ENCODE measurements at places on chromosomes 3 and 15.

DNA sequence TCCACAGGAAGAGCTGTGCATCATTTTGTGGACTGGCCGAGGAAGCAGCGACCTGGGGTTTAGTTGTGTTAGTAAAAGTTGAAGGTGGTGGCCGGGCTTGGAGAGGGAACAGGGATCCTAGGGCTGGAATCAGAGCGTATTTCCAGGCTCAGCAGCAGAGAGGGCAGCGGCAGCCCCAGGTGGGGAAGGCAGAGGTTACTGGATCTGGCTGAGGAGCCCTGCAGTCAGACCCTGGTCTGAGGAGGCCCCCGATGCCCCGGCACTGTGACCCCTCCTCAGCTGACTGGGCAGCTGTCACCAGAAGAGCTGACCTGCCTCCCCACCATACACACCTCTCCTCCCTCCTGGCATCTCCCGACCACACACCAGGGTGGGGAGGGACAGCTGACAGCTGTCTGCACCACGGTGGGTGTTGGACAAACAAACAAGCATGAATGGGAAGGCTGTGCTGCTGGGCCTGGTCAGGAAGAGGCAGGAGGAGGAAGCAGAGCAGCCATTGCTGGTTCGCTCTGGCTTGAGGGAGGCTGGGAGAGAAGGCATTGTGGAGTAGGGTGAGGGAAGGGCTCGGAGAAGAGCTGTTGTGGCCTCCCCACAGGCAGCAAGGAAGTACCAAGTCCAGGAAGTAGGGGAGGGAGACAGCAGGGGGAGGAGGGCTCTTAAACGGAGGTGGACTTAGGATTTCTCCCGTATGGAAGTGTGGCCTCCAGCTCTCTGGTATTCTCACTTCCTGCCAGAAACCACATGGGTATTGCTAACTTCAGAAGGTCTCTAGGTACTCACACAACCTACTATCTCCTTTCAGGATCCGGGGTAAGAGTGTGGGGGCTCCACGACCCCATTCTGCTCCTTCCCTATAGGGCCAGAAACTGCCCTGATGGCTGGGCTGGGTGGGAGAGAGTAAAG is 49.5 kb upstream of the HACD2 start:
- no peak for DNase-seq

GRCh38 chr3:187252311-187252710 is 39.2 kb downstream of the MASP1 start:
- DNase-seq: no peak

- no peak for DNase-seq
Measured at GRCh38 chr3:183491923-183492848, 63.3 kb downstream of the KLHL6 start.

- DNase-seq: no peak
Measured at GRCh38 chr3:153150991-153151390, 11.0 kb upstream of the RAP2B start.

GRCh38 chr3:197285557-197285956 is 12.9 kb downstream of the DLG1 start:
- no peak for DNase-seq

DNA sequence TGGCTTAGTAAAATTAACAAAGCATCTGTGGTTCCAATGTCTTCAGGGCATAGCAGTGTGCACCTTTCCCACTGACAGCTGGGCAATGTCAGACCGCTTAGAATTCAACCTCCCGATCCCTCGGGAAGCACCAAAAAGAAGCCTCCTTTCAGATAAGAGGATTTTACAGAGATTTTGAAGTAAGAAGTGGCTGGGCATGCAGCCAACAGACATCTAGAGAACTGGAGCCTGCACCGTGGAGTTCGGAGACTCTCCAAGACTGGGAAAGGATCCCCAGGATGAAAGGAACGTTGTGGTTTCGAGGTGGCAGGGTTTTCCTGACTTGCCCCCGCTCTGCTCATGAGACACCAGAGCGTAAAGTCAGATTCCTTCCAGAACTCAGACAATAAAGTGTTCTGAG is 5.3 kb downstream of the FAM174B start:
- DNase-seq: no peak

DNA sequence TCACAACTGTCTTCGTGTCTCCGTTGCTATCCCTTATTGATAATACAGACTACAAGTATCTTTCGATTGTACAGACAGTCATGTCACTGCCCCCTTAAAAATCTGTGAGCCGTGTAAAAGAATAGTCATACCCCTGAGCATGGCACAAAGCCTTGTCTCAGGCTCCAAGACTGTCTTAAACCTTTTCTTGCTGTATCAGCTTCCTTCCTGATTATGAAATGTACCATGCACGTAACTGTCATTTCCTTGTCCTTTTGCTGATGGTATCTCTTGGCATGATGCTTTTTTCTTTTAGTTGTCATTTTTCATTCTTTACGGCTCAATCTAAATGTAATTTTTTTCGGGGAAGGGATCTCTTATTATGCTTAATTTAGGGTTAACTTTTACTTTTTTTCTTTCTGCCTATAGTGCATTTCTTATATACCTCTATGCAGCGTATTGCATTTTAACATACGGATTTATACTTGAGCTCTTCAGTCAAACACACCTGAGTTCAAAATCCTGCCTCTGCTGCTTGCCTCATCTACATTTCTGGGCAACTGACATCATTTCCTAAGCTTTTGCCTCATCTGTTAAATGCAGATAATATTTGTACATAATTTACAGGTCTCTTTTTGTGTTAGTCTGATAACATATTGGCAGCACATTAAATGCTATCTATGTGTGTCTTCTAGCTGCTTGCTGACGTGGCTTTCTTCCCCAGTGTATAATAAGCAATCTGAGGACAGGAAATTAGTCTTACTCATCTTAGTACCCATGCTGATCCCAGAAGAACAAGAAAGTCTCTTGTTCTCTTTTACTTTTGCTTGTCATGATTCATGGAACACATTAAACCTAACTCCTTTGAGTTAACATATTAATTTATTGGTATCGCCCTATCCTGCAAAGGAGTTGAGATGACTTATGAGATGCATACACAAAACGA is 57.3 kb downstream of the ROBO2 start:
- DNase-seq: no peak

- no peak for DNase-seq
Measured at GRCh38 chr3:45273681-45274515, 47.8 kb upstream of the TMEM158 start.

DNA sequence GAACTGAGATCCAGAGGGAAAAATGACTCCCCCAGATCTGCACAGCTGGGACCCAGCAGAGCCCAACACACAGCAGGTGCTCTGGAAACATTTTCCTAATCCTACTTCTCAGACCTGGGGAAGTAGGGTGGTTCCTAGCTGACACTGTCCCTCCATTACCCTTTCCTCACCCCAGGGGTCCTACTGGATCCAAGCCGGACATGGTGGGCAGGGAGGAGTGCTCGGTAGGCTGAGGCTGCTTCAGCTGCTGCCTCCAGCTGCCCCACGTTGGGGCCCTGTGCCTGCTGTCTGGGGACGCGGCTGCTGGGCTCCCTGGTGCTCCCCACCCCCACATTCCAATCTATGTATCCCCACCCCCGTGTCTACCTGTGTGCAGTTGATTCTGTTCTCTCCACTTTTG is 29.8 kb upstream of the SLC6A6 start:
- DNase-seq: no peak

GRCh38 chr3:111723293-111724215 is 128.4 kb upstream of the ZBED2 start:
- no peak for DNase-seq

GRCh38 chr3:53571264-53571663 is 76.9 kb downstream of the CACNA1D start:
- peak; percentile 27 for DNase-seq

DNA sequence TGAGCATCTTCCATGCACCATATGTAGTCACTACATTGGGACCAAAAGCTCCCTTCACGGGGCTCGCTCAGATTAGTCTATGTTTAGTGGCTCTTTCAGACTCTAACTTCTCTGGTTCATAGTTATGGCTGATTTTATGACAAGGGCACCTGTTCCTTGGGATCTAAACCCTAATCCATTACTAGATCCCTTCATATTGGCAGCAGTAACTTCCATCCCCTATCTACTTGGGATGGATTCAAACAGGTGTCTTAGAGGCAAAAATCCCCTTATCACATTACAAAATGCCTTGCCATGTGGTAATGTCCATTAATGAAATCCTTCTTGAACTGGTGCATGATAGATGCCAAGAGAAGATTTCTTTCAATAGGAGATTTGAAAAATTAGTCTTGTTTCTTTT is 96.7 kb upstream of the TP63 start:
- no peak for DNase-seq

- no peak for DNase-seq
Measured at GRCh38 chr3:74605437-74605836, 9.0 kb downstream of the CNTN3 start.

DNA sequence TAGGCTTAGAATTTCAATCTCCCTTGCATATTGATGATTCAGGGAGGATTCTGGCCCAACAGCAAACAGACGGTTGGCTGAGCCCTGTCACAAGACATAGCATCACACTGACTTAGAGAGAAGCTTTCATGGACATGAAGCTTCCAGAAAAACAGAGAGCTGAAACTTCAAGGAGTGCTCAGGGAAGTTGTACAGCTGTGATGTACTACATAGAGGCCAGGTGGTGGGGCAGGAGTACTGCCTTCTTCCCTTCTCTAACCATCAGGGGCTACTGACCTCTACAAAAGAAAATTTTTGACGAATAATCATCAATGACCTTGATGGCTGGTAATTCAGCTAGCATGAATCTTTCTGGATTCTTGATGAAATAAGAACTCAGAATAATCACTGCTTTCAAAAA is 378.5 kb downstream of the ERC2 start:
- DNase-seq: no peak

GRCh38 chr3:8817486-8817885 is 48.1 kb upstream of the OXTR start:
- DNase-seq: no peak

GRCh38 chr15:74956648-74957475 is at the start of gene RPP25:
Gene RPP25 (minus strand): TSS chr15:74956772. CDS start chr15:74956583, 189 bp downstream.
- no peak for DNase-seq

- no peak for DNase-seq
Measured at GRCh38 chr3:184823990-184824389, 12.0 kb downstream of the VPS8 start.

GRCh38 chr3:194003114-194004057 is 132.6 kb upstream of the HES1 start:
- DNase-seq: peak; percentile 90

DNA sequence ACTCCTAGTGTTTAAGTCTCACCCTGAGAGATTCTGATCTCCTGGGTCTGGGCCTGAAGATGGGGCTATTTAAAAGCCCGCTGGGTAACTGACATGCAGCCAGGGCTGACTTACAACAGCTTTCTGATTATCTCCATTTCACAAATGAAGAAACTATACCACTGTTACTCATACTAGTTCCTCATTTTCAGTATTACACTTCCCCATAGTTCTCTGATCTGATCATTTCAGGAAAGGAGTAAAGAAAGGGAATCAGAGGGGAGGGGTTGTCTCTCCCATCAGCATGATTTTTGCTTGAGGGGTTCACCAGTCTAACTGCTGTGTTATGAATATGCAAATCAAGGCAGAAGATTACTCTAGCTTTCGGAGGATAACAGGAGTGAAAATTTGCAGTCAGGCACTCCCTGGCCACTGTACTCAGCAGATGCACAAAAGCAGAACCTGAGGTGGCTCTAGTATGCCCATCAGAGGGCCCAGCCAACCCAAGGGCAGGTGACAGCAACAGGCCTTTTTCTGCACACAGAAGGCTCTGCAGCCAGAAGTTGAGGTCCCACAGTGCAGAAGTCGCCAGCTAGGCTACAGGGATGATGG is 59.4 kb downstream of the DAPK2 start:
- DNase-seq: no peak

DNA sequence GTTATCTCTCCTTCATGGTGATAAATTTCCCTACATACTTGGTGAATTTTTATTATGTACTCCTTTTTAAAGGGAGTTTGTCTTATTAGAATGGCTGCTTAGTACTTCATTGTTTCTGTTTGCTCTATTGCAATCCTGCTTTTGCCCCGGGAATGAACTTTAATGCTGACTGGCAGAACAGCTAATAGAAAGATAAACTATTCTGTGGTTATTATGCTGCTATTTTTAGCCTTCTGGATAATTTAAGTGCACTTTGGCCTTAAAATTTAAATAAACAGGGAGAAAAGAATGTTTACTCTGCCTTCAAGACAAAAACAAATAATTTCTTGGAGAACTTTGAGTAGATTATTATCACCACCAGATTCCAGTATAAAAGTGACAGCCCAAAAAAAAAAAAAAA is 413.8 kb upstream of the CCDC54 start:
- DNase-seq: peak; percentile 58

GRCh38 chr3:185874119-185874518 is 49.3 kb upstream of the IGF2BP2 start:
- no peak for DNase-seq

DNA sequence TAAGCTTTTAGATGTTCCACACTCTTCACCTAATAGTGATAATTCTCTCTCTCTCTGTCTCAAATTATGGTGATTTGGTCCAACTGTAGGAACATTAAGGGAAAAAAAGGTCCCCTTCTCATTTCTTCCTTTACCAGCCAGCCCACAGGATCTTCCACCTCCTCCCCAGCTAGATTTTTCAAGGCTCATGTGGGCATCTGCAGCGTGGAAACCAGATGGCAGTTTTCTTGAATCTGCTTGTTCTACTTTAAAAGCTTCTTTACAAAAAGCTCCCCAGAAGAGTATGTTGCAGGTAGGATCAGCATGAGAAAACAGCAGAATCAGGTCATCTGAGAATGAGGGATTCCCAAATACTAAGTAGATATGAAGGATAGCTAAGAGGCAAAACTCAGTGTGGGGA is 208.6 kb upstream of the PFN2 start:
- no peak for DNase-seq

- DNase-seq: no peak
Measured at GRCh38 chr3:20842594-20843436, 656.8 kb upstream of the SGO1 start.

- no peak for DNase-seq
Measured at GRCh38 chr15:100255644-100256043, 86.1 kb downstream of the ADAMTS17 start.

DNA sequence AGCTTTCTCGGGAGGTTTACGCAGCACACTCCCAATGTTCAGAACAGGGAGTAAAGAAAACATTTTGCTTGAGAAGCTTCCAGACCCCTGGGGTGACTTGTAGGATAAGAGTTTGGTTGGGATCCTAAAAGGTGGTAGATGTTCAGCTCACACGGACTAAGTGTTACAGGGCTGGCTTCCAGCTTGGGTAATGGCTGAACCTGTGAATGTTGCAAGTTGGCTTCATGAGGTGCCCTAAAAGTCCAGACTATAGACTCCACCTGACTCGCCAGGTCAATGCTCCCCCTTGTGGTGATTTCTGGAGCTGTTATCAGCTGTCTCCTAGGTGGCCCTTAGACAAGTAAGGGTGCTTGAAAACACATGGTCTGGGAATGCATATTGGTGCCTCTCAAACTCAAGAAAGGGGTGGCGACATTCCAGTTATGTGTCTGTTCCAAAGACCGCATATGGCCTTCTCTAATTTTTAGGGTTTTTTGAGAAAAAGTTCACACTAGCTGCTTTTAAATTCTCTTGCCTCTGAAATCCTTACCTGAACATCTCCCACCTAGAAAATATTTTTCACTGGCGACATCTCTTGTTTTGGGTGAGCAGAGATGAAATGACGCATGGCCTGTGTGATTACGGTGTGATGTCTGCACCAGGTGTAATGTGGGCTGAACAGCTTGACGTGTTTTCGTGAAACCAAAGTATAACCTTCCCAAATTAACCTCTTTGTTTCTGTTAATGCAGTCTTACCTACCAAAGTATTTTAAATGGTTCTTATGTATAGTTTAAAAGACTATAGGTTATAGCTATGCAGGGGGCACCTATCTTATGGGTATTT is 175.7 kb upstream of the KBTBD8 start:
- no peak for DNase-seq

All from retinal pigment epithelial cell (primary cell).